Activated CD4-positive, alpha-beta T cell treated with anti-CD3 and anti-CD28 coated beads, Interleukin-2, amount 50 U/mL, for 48 hours (primary cell): ENCODE measurements at places on chromosomes 3 and 15.

- no peak for DNase-seq
These were observed 5.6 kb upstream of the LRRC34 start for GRCh38 chr3:169818316-169818715.

GRCh38 chr3:116020989-116021388 lies 397.7 kb downstream of the GAP43 start:
- DNase-seq = no peak

DNA sequence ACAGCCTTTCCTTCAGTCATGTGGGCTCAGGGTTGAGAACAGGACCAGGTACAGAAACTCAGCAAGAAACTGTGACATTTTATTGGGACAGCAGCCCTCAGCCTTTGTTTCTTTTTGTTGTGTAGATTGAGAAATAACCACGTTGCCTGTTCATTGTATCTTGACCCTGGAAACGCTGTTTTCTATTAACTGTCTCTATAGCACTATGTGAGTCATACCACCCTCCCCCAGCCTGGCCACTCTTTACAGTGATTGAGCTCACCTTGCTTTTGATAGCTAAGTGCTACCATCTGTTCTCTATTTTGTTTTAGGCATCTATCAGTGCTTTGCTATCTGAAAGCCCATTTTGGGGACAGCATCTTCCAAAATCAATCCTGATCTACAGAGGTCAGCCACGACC lies 127.9 kb downstream of the CD47 start:
- no peak for DNase-seq

GRCh38 chr3:125202197-125202596 lies 10.4 kb downstream of the SLC12A8 start:
- no peak for DNase-seq

GRCh38 chr15:87267798-87268197 lies 988.7 kb downstream of the NTRK3 start:
- DNase-seq = no peak
